Renal cortex interstitium (tissue), 15 donors: ENCODE measurements at places on chromosomes 6 and 20. TPM values are rescaled to one million over a fixed set of nuclear protein-coding genes. Genes with fewer than 3 reads are reported as not detected.
A peak's percentile ranks its signal among the peaks of the same experiment; 100 is the strongest.

DNA sequence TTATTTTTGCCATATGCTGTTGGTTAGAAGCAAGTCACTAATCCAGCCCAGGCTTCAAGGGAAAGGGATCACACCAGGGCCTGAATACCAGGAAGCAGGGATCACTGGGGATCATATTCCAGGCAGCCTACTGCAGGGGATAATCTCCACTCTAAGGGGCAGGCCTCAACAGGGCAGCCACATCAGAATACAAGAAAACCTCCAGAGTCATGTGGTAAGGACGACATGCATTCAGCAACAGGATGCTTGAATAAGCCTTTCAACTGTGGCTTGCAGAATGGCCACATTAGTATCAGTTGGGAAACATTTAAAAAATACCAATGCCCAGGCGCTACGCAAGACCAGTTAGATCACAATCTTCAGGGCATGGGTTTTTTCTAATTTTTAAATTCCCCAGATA lies 109.1 kb downstream of the LY86 start:
- no peak for DNase-seq

- no peak for DNase-seq
Measured at GRCh38 chr6:108699290-108700041, 138.7 kb downstream of the FOXO3 start.

Gene F13A1
- 18.5 TPM for polyA plus RNA-seq

DNA sequence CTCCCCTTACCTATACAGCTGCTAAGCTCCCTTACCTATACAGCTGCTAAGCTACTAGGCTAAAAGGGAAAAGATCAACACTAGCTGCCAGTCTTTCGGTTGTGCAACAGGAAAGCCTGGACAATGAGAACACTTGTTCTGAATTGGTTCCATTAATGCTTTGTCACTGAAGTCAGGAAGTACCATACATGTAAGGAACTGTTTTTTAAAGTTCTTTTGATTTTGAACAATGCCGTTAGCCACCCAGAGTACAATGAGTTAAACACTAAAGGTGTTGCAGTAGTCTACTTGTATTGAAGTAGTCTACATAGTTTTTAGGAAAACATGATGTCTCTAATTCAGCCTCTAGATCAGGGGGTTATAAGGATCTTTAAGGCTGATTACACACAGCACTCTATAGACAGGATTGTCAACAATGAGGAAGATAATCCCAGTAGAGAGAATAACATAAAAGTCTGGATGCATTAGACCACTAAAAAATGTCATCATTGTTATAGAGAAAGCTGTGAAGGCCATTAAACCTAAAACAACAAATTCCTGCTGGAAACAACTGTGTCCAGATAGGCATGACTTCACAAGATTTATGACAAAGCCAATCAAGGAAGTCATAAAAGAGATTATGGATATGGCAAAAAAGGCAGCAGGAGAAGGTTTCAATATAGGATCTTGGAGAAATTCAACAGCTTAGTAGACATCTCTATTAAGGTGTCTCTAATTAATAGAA lies 306.3 kb downstream of the PHF3 start:
- no peak for DNase-seq

DNA sequence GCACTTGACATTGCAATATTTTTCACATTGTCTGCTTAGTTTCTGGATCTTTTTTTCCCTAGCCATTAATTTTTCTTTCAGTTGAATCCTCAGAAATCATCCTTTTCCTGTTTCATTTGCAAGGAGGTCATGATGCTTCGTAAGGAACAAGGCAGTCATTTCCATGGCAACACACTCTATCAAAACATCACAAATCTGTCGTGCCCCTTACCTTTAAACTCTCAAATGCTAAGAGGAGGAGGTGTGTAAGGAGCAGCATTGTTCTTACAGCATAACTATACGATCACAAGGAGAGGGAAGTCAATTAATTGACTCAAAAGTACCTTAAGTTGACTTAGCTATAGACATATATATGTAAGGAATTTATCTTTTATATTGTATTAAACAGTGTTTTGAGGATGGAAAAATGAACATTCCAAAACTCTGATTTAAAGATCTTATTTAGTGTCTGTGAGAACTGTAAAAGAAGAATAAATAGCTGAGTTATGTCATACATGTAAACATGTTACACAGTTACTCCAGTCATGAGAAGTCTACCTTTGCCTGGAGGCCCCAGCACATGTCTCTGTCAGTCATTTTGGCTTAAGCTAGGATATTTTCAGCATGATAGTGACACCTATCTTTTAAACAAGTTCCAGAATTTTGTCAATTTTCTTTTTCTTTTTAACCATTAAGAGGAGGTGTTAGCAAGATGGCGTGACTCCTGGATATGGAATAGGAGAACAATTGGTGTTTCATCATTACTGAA lies 41.6 kb downstream of the CDKAL1 start:
- DNase-seq: no peak

DNA sequence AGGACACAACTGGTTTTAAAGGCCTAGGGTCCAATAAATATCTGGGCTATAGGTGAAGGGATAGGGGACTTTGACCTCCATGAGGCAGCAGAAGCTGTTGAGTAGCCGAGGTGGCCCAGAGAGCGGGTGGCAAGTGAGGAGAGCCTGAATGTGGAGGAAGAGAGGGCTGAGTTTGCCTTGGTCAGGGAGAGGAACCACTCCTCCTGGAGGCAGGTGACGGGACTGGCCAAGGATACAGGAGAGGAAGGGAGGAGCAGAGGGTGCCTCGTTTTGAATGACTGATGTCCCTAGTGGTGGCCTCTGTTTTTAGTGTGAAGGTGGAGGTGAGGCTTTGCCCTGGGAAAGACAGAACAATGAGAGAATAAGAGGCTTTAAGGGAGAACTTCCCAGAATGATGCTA lies 19.1 kb upstream of the AAR2 start:
- no peak for DNase-seq

DNA sequence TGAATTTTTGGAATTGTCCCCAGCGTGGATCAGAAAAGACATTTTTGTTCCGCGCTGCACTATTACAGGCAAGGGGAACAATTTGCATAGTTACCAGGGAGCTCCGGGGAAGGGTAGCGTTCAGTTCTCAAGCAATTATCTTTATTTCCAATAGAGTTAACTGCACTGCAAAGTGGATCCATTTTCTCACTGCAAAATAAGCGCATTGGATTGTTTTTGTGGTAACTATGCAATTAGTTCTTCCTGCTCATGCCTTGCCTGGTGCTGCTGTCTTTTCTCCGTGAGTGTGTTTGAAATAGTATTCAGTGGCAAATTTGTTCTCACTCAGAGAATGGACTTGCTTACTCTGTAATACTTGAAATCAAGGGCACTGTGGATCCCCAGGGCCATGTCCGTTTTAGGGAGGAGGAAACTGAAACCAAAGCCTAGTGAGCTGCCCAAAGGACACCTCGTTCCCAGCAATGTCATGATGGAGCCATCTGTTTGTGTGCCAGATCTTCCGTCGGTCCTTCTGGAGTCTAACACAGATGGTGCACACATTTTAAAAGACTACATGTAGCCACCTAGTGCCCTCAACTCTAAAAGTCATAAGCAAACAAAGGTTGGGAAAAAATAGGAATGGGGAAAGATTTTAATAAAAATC lies 7.4 kb upstream of the PCK1 start:
- no peak for DNase-seq

- no peak for DNase-seq
Measured at GRCh38 chr20:57385940-57386339, 5.3 kb upstream of the RBM38 start.

DNA sequence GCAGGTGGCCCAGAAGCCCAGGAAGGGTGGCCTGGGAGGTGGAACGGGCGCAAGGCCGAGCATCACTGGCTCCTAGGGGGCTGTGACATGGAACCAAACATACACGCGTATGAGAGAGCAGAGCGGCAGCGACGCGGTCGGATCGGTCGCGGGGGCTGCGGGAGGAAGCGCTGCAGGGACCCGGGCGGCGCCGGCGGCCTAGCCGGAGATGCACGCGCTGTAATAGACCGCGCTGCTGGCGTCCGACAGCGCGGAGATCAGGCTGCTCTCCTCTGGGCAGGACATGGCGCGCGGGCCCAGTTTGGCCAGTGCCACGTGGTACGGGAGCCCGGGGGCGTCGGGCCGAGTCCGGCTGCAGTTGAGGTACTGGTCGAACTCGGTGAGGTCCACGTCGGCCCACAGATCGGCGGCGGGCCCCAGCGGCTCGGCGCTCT lies 1.5 kb downstream of the SOX18 start:
- no peak for DNase-seq

DNA sequence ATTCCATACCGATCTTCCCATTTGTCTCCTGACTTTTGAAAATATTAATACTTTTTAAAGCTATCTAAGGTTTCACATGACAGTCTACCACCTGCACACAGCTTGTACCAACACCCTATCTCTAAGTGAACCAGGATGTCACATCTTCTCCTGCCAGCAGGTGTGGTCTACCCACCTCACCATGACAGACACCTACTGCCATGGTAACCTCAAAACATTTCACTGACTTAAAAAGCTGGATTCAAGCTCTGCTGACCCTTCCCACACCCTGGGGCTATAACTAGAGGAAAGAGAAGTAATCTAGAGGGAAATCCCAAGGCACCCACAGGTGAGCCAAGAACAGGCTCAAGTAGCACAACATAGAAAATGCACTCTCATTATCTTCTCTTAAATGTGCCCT lies 1.2 kb downstream of the SLC17A3 start:
- no peak for DNase-seq

DNA sequence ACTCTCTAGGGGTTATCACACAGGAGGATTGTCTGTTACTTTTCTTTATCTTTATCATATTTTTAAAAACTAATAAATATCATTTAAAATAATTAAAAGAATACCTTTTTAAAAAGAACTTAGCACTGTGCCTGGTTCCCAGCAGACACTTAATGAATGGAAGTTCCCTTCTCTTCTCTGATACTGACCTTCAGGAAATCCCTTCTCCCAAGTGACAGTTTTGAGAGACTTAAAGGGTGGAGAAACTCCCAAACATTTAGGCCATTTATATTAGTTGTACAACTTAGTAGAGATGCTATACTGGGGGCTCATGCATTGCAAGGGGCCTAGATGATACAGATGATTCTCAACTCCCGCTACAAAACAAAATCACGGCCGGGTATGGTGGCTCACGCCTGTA lies 18.5 kb downstream of the MAP1LC3A start:
- no peak for DNase-seq

Gene GABRR2
- polyA plus RNA-seq: 0.93 TPM

Gene SUMO4
- 0.62 TPM for polyA plus RNA-seq

DNA sequence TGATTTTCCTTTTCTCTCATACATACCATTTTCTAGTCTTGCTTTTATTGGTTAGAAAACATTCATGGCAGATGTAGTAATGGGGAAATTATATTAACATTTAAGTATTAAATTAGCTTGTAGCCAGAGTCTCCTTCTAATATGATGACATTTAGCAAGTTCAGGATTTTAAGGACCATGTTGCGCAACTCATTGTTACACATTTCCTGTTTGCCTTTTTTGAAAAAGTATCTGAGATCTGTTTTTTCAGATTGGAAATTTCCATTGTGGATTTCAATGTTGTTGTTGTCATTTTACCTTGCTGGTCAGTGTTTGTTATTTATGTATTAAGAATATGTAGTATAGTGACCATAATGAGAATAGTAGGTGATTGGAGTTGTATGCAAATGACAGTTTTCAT lies 38.7 kb downstream of the CDKAL1 start:
- no peak for DNase-seq

GRCh38 chr6:139164001-139164400 lies 29.1 kb downstream of the HECA start:
- DNase-seq: no peak

DNA sequence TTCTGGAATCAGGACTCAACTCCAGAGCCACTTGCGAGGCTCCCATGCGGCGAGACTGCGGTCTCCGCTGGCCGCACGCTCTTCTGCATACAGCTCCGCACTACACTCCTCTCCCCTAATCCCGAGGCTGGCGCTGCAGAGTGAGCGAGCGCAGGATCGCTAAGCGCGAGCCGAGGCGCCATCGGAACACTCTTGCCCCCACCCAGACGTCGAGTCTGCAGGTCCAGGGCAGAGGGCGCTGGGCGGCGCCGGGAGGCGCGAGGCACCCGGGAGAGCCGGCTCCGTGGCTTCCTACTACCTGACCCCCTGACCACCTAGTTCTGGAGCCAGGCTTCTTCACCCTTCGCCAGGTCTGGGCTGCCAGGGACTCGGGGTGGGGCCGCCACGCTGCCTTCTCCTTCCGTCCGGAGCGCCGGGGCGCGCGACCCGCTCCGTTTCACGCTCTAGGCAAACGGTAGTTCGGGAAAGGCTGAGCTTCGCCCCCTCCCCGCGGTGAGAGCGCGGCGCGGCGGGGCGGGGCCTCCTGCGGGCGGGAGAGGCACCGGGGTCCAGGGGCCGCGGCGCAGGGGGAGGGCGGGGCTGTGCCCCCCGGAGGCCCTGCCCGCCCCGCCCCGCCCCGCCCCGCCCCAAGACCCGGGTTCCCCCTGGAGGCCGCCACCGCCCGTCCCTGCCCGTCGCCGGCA lies 5.4 kb upstream of the TUBB2A start:
- peak; percentile 64 for DNase-seq

- no peak for DNase-seq
Measured at GRCh38 chr6:91442342-91442741, 855.5 kb upstream of the MAP3K7 start.

- no peak for DNase-seq
Measured at GRCh38 chr6:1406306-1407072, 17.1 kb downstream of the FOXF2 start.
